Fibroblast of upper back skin (primary cell): ENCODE measurements at places on chromosomes 1 and 21.

DNA sequence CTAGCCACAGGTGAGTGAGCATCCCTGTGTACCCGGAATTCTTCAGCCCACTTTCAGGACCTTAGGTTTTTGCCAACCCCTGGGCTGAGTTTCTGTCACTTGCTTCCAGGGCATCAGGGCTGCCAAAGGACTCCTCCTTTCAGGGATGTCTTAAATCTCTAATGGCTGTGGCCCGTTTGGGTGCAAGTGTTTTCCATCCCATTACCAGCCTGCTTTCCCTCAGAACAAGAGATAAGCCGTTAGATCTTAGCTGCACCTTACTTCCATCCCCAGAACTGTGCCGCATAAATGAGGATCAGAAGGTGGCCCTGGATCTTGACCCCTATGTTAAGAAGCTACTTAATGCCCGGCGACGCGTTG lies 652 bp downstream of the SNAPIN start:
- DNase-seq: no peak

GRCh38 chr1:147452809-147453208 lies 88.5 kb upstream of the BCL9 start:
- no peak for DNase-seq

- no peak for DNase-seq
Measured at GRCh38 chr21:46410516-46410915, 48.2 kb upstream of the DIP2A start.

DNA sequence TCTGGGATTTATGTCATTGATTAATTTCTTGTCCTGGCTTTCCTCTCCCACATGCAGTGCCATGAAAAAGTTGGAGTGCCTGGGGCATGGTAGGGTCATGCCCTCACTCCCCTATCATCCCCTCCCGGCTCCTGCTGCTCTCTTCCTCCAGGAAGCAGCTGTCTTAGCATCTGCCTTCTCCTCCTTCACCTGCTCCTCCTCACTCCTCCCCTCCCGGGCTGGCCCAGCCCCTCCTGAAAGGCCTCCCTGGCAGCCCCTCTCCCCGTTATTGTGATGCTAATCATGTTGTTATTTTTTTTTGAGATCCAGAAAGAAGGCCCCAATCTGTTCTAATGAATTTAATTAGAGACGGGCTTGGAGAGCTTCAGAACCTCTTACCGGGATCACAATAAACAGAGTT lies 36.3 kb upstream of the NFASC start:
- DNase-seq: no peak

DNA sequence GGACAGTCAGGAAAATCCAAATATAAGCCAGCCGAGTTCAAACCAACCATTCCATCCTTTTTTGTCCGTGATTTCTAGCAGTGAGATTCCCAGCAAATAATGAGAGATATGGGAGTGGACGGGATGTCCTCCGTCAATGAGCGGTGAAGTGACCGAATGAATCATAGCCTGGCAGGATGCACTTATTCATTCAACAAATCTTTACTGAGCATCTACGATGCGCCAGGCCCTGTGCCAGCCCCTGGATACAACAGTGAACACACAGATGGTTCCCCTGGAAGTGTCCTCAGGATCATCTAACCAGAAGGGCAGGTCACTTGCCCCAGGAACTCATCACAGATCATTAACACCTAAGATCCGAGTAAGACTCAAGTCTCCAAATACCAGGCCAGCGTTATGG lies 8.2 kb upstream of the PLEKHA6 start:
- DNase-seq: no peak
